ENCODE measurements at places on chromosomes 13 and 19.

DNA sequence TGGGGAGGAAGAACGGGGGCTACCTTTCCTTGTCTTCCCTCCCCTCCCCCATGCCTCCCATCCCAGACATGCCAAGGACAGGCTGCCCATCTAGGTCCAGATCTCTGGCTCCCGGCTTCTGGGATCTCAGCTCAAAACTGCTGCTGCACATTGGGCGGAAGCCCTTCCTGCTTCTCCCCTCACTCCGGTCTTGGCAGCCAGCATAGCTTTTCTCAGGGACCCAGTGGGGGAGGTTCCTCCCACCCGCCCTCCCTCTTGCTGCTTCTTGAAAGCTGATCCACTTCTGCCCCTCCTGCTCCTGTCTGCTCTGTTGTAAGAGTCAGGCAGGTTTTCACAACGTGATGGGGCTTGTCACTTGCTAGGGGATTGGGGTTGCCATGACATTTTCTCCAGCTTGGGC lies 21.7 kb upstream of the RNF17 start:
- DNase-seq = no peak

- no peak for DNase-seq
These were observed 5.5 kb upstream of the FSTL3 start for GRCh38 chr19:670609-671075.

DNA sequence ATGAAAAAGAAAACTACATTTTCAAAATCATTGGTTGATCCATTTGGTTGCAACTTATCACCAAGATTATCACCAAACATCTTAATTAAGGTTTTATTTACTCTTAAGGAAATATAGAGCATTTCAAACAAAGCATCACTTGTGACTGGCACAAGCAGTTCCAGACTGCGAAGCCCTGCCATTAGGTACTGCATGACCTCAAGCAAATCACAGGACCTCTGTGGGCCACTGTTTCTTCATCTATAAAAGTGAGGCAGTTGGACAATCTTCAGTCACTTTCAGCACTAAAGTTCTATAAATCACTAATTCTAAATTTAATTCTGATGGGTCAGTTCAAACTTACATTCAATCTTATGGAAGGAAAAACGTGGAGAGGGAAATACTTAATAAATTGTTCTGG lies 2.0 kb downstream of the ELF1 start:
- no peak for DNase-seq

GRCh38 chr19:44796701-44797115 lies 12.2 kb upstream of the BCAM start:
- DNase-seq = no peak

DNA sequence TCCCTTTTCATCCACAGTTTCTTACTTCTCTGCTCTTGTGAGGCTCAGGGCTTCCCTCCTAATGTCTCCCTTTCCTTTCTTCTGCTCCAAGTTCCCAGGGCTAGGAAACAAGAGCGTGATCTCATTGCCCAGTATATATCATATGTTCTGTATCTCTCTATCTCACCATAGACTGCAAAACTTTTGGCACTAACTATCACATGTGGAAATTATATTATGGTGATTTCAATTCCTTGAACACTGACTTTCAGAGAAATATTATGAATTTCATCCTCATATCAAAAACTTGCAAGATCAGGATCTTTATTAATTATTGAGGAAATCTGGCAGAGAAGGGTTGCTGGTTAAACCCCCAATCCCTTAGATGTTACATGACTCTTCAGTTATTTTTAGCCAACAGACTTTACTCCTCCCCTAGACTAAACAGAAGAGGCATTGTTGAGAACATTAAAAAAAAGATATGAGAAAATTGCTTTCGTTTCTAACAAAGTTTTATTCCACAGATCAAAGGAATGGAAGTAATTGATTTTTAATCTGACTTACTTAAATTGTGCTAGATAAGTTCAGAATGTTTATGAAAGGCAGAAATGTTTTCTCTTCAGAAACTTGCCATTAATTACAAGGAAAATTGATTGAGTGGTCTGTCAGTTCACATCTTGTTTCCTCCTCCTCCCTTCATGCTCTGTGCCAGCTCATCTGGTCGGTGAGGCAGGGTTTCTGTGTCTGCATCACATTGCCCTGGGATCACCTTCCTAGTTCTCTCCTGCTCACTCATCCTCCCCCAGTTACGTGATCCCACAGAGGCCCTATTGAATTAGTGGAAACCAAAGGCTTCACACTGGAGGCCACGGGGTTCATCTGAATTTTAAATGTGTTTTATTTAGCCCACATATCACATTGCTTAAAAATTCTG lies 378.5 kb downstream of the LMO7 start:
- no peak for DNase-seq

- DNase-seq = no peak
These were observed 3.0 kb downstream of the DHX34 start for GRCh38 chr19:47352095-47352494.

- no peak for DNase-seq
These were observed 29.7 kb downstream of the BTBD2 start for GRCh38 chr19:1985588-1986356.

DNA sequence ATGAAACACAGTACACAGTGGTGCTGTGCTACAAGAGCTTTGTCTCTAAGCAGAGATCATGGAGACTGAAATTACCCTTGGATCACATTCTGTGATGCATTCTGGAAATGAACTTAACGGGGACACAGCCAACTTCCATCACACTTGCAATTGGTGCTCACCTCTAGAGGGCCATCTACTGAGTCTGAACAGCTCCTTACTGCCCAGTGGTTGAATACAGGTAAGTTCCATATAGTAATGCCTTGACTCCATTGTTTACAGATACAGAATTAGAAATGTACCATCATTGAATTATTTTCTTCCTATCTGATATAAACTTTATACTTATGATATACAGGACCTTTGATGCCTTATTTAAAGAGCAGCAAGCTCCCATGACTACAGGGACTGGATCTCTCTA lies 686.4 kb downstream of the PCDH9 start:
- no peak for DNase-seq

GRCh38 chr13:22018836-22019210 lies 347.9 kb downstream of the FGF9 start:
- no peak for DNase-seq

DNA sequence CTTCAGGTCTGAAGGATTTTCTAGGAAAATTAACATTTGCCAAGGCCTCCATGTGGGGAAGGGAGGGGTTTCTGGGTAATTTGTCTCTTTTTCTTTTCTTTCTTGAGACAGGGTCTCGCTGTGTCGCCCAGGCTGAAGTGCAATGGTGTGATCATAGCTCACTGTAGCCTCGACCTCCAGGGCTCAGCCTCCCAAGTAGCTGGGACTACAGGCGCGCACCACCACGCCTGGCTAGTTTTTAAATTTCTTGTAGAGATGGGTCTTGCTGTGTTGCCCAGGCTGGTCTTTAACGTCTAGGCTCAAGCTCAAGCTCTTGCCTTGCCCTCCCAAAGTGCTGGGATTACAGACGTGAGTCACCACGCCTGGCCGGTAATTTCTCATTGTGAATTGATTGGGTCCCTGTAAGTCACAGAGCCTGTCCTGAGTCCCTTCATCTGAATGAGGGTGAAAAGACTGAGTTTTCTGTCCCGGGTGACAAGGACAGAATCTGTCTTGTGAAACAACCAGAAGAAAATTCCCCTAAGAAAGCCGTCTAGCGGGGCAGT lies 10.0 kb upstream of the SPC24 start:
- DNase-seq = no peak

GRCh38 chr19:40224342-40225150 lies 1.9 kb downstream of the CCNP start:
- DNase-seq = no peak

DNA sequence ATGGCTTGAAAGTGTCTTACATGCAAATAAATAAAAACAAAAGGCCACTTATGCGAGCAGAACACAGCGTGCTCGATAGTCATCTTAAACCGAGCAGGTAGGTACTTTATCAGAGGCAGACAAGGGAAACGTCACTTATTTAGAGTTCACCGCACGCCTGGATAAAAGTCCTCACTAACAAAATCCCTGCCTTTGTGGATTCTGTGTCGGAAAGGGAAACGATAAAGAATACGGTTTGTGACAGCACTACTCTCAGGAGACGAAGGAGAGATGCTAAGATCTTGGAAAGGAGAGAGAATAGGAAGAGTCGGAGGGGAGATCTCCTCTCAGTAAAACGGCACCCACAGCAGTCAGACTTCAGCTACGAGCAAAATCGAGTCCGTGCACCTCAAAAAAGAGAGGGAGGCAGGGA lies 581 bp downstream of the RCBTB1 start:
- no peak for DNase-seq

GRCh38 chr13:27171827-27172494 lies 350 bp upstream of the USP12 start:
- peak; percentile 98 for DNase-seq

- DNase-seq = no peak
These were observed 7.5 kb downstream of the FRY start for GRCh38 chr13:32039056-32039455.

DNA sequence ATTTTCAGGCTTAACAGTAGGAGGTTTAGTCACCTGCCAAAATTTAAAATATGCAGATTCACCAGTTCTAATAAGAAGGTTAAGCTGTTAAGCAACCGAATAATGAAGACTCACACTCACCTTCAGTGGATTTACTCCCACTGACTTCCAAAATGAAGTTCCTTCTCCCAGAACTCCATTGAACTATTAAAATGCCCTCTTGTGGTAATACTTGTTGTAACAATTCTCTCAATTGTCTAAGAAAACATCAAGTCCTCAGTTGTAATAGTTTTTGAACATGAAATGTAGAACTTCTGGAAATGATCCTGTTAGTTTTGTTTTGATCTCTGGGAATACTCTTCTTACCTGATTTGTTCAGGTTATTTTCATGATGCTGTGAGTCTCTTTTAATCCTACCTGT lies 522.0 kb upstream of the ATXN8OS start:
- no peak for DNase-seq

- DNase-seq = no peak
These were observed 1303.0 kb downstream of the EFNB2 start for GRCh38 chr13:105232439-105232838.

GRCh38 chr13:60572855-60573254 lies 175.8 kb downstream of the TDRD3 start:
- no peak for DNase-seq

GRCh38 chr19:42132030-42132628 lies at the start of gene POU2F2:
TSS of gene POU2F2 (minus strand) at chr19:42132446. CDS start at chr19:42132411, 35 bp downstream.
- no peak for DNase-seq

DNA sequence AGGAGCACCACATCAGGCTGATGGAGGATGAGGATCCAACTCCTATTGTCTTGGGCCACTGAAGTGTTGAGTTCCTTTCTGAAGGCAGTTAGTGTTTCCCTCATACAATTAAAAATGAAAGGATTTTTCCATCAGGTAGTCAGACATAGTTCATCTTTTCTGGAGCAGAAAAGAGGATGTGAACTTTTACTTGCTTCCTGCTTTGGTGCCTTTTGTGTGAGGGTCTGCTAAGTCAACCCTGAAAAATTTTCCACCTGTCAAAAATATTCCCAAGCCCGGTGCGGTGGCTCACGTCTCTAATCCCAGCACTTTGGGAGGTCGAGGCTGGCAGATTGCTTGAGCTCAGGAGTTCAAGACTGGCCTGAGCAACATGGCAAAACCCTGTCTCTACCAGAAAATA lies 43.9 kb downstream of the RGCC start:
- DNase-seq = no peak

GRCh38 chr19:18321734-18322102 lies 1.2 kb downstream of the LSM4 start:
- no peak for DNase-seq

- DNase-seq = peak; percentile 75
These were observed 12.2 kb downstream of the ZSCAN22 start for GRCh38 chr19:58338825-58339558.

GRCh38 chr13:51772781-51773180 lies 31.2 kb downstream of the DHRS12 start:
- DNase-seq = no peak

- no peak for DNase-seq
These were observed 18.7 kb upstream of the SPRYD7 start for GRCh38 chr13:49954674-49955455.

DNA sequence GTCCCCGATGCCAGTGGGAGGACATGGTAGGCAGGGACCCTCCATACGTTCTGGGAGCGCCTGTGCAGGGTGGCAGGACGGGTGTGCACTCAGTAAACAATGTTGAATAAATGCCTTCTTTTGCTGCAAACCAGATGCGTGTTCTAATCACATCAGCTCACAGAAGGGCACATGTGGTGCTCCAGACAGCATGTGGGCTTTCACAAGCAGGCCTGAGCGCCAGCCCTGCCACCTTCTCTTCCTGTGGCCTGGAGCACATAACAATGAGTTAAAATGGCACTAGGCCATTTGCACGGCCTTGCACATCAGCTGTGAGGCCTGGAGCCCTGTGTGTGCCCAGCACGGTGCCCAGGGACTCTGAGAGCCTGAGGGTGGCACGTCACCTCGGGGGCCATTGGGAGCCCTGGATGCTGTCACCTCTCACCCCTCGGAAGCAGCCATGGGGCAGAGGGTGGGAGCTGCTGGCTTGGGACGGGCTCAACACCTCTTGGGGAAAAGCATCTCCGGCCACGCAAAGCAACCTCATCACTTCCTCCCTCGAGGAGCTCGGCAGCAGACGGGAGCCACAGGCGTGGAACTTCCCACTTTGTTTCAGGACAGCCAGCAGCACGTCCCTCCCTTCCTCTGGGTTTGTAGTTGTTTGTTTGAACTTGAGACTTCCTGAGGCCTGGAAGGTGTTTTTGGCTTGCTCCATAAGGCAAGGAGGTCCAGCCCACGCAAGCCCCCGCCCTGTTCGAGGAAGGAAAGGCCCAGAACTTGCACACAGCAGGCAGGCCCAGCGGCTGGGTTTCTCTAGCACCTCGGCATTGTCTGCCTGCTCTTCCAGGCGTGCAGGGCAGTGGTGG lies 9.8 kb downstream of the MCF2L start:
- no peak for DNase-seq

DNA sequence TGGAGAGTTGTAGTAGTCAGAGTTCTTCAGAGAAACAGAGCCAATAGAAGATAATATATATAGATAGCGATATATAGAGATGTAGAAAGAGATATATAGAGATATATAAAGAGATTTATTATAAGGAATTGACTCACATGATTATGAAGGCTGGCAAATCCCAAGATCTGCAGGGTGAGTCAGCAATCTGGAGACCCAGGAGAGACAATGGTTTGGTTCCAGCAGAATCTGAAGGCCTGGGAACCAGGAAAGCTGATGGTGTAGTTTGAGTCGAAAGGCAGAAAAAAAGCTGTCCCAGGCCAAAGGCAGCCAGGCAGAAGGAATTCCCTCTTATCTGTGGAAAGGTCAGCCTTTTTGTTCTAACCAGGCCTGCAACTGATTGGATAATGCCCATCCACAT lies 194.1 kb downstream of the NUFIP1 start:
- no peak for DNase-seq

DNA sequence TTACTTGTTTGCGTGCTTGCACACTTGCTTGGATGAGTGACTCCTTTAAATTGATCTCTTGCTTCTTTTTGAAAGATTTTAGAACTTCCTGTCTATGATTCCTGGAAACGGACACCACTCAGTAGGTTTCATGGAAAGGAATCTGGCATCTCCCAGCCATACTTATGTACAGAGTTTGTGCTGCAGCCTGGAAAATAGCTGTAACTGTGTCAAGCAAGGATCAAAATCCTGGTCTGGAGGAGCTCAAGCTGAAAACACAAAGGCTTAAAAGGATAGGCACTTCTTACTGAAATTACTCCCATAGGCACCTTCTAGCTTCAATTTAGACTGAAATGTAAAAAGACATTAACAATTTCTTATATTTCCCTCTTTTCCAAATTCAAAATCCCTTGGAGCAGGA lies 1.4 kb upstream of the FREM2 start:
- no peak for DNase-seq
